ENCODE measurements at places on chromosomes 11 and 22.

- no peak for DNase-seq
Measured at GRCh38 chr22:46347646-46348045, 12.1 kb downstream of the TRMU start.

DNA sequence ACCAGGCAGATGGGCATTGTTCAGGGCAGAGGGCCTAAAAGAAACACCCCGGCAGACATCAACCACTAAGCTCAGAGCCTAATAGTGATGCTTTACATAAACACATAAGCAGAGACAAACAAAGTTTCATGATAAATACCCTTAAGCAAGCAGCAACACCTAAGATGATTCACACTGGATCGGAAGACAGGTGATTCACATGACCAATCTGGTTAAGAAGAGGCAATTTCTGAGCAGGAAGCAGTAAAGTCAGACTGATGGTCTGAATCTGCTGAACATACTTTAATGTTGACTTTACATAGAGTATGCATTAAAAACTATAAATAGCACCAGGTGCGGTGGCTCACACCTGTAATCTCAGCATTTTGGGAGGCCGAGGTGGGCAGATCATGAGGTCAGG is 56.1 kb downstream of the SYN3 start:
- no peak for DNase-seq

GRCh38 chr11:78646564-78647185 is 72.0 kb upstream of the NARS2 start:
- DNase-seq = peak; percentile 40

DNA sequence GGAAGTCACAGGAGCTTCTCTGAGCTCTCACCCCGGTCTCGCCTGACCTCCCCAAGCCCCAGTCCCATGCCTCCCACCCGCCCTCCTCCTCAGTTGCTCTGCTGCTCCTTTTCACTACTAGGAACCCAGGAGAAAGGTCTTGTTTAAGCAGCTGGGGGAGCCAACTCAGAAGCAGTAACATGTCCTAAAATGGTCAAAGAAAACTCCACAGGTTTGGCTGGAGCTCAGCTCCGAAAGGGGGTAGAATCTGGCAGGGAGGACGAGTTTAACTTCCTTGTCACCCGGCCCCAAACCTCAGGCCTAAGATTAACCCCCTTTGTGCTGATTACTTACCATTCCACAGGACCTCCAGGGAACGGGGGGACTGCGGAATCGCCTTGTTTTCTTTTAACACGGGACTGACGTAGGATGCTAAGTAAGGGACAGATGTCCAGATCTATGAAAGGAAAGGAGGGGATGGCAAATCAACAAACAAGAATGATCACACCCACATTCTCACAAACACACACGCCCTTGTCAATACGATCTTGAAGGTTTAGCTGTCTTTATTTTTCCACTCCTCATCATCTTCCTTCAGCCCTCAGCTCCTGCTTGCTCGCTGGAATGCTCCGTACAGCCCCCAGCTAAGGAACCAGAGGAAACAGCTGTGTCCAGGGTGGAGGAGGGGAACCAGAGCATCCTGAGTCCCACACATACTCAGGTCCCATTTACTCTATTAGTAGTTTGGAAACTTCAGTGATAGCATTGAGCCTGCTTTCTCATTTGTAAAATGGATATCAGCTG is 13.5 kb downstream of the PCSK7 start:
- peak; percentile 71 for DNase-seq

- peak; percentile 6 for DNase-seq
Measured at GRCh38 chr11:130246738-130247137, 68.0 kb downstream of the ZBTB44 start.

DNA sequence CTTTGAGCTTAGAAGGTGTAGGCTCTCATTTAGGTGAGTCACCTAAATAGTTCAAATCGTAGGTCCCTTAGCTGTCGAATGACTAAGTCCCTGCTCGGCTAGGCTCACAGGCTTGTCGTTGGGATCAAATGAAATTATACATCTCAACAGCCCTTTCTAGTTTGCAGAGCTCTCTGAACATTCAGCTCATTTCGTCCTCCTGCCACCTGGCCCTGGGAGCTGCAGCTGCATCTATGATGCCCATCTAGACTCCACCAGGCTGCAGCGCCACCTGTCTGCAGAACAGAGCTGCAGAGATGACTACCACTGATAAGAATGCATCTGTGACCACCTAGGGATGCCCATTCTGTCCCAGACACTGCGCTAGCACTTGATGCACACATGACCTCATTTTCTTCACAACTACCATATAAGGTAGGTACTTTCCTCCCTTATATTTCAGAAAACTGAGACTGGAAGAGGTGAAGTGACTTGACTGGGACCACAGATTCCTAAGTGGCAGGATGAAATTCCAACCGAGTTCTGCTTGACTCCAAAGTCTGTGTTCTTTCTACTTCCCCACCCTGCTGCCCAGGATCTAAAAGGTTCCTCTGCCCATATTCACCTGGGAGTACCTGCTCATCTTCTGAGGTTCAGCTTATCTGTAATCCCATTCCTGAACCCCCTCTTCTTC is 141.1 kb upstream of the NARS2 start:
- peak; percentile 78 for DNase-seq

DNA sequence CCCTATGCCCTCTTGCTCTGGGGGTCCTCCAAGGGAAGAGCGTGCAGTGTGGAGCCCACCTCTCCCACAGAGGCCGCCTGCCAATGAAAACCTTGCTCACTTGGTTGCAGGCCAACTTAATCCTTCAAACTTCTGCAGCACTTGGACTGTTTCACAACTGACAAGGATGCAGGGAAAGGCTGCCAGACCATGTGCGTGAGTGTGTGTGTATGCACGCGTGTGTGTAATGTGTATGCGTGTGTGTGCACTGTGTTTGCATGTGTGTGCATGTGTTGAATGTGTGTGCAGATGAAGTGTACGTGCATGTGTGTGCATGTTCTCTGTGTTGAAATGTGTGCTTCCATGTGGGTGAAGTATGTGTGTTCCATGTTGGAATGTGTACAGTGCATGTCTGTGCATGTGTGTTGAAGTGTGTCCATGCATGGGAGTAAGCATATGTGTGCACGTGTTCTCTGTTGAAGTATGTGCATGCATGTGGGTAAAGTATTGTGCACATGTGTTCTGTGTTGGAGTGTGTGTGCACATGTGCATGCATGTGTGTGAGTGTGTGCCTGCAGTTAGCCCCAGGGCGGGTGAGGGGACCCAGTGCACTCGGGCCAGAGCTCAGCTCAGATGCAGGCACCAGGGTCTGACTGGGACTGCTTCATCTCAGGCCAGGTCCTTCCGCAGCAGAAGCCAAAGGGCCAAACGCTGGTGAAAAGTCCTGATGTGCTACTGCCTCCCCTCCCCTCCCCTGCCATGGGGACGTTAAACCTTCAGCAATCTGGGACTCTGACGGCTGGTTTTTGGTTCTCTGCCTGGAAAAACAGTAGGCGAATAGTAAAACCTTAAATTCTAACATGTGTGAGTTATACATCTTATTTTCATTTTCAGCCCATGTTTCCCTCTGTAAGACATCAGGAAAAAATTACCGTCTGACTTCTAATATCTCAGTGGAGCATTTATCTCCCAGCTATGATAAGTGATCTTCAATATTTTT is 72.0 kb downstream of the FLI1 start:
- DNase-seq = peak; percentile 48

- no peak for DNase-seq
Measured at GRCh38 chr11:123924027-123924426, 15.4 kb upstream of the OR4D5 start.

DNA sequence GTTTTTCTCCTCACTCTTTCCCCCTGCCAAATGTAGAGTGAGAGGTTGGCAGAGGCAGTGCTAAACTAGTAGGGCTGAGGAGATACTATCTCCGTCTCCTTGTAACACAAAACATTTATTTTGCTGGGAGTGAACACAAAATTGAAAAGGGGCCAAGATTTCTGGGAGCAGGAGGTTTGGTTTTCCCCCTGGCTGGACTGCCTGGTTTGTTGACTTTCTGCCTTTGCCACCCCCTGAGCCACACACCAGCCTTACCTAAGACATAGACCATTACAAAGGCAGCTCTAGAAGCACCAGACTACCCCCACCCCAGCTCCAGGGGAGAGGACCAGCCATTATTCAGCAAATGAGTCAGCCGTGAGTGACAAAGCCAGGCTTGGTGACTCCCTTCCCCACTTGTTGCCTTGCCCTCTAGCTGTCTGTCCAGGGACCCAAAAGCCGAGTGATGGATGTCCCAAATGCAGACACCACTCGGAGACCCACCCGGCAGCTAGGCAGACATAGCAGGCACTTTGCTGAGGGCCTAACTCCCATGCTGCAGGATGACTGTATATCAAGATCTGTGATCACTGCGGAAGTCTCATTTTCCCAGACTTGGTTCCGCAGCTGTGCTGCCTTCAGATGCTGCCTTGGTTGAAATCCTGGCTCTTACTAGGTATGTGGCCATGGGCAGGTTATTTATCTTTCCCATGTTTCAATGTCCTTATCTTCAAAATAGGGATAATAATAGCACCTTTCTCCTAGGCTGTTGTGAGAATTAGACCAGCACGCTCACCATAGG is 17.7 kb upstream of the CDON start:
- DNase-seq = no peak

DNA sequence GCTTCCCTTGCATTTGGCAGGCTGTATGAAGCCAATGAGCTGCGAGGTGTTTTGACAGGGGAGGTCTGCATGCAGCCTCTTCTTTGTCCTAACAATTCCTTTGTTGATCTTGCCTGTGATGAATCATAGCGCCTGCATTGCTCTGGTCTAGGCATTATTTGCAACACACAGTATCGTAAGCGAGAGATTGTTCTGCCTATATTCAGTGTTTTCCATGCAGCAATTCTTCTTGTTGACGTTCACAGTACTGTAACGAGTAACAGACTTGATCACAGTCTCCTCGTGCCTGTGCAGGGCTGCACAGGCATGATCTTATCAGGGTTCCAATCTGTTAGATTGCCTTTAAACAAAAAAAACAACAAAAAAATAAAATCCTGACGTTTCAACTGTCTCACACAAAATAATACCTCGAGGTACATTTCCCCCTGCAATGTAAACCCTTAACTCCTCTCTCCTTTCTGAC is 13.9 kb upstream of the ADSL start:
- peak; percentile 37 for DNase-seq

GRCh38 chr11:32056438-32056837 is 34.4 kb upstream of the RCN1 start:
- peak; percentile 52 for DNase-seq

DNA sequence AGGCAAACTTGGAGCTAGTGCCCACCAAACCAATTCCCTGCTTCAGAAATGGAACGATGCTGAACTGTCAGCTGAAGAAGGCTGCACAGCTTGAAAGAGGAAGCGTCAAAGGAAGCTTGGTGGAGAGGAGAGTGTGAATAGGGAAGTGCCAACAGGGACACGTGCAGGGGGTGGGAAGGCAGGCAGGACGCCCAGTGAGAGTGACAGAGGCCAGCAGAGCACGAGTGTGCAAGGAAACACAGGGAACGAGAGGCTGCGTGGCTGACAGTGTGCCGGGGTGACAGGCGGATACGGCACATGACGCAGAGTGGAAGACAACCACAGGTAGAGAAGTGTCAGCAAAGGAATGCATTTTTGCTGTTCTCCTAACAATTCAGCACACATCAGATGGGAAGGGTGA is 196.4 kb downstream of the LARGE1 start:
- no peak for DNase-seq

- DNase-seq = peak; percentile 53
Measured at GRCh38 chr22:33018232-33018864, 39.8 kb downstream of the SYN3 start.
